ENCODE measurements at places on chromosomes 3 and 15.

DNA sequence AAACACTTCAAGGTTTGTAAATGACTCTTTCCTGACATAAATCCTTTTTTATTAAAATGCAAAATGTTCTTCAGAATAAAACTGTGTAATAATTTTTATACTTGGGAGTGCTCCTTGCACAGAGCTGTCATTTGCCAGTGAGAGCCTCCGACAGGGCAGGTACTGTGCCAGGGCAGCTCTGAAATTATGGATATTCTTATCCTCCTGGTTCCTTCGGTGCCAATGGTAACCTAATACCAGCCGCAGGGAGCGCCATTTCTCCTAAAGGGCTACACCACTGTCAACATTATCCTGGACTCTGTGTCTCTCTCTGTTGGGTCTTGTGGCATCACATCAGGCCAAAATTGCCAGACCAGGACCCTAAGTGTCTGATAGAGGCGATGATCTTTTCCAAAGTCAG, 33.0 kb downstream of the CHDH start:
- no peak for DNase-seq

DNA sequence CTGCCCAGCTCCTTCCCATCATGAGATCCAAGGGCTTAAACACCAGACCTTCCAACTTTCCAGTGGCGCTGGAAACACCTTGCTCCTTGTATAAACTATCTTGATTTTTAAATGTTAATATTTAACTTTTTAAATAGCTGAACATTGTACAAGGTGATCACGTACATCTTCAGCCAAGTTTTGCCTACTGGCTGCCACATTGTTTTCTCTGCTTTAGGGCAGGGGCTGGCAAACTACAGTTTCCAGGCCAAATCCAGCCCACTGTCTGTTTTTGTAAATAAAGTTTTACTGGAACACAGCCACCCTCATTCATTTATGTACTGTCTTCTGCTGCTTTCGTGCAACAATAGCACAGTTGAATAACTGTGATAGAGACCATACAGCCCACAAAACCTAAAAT, 27.6 kb upstream of the FOXP1 start:
- no peak for DNase-seq

DNA sequence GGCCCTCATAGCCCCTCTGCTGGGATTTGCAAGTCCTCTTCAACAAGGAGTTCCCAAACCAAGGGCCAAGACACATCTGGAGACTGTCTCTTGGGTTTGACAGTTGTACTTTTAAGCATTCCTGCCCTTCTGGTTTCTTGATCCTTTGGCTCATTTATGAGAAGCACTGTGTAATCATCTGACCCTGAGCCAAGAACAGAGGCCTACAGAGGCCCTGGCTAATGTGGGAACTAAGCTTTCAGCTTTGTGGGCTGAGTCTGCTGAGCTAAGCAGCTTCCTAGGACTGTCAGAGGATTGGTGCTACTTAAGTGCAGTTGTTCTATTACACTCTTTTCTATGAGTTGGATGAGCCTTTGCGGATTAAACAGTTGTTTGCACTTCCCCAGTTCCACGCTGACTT, 178.3 kb downstream of the KBTBD8 start:
- DNase-seq = no peak

DNA sequence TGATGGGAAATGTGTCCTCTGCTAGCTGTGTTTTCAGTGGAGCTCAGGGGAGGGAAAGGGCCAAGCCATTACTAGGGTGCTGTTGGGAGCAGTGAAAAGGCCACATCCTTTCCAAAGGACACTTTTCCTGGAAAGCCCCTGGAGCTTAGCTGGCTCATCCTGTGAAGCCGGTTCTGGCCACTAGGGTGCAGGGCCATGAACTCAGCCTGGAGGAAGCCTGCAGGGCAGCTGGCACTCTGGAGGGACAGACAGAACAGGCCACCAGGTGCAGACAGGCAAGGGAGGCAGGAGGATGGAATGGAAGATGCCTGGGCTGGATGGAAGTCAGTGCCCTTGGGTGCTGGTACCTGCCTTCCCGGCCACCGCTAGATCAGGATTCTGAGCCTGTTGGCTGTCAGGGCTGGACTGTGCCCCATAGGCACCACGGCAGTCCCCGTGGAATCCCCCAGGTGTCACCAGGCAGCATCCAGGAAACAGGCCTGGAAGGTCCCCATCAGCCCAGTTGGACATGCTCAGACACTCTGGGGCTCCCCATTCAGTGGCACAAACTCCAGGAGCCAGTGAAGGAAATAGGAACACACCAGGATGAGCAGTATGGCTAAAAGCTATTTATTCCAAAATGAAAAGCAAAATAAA, 76.2 kb upstream of the C2CD4B start:
- DNase-seq = no peak

GRCh38 chr3:16536996-16537395, 23.5 kb upstream of the RFTN1 start:
- DNase-seq = no peak

- no peak for DNase-seq
Observed at GRCh38 chr3:43531835-43532234, 90.0 kb downstream of the ANO10 start.
